ENCODE measurements at places on chromosomes 1 and 21.
A peak's percentile ranks its signal among the peaks of the same experiment; 100 is the strongest.

- DNase-seq = no peak
Measured at GRCh38 chr1:116948046-116948445, 38.3 kb downstream of the PTGFRN start.

GRCh38 chr1:172283766-172284165, 136.7 kb upstream of the C1orf105 start:
- DNase-seq = peak; percentile 46

DNA sequence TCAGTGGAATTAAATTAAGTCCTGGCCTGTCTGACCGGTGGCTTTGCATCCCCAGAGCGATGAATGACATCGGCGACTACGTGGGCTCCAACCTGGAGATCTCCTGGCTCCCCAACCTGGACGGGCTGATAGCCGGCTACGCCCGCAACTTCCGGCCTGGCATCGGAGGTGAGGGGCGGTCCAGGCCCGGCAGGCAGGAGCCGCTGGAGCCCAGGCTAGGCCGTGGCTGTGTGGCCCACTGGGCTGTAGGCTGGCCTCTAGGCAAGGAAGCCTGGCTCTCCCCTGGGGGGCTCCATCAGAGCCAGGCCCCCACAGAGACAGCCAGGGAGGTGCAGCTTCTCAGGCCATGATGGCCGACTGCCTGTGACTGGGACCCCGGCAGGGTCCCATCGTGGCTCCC, 5.7 kb downstream of the GABRD start:
- no peak for DNase-seq

DNA sequence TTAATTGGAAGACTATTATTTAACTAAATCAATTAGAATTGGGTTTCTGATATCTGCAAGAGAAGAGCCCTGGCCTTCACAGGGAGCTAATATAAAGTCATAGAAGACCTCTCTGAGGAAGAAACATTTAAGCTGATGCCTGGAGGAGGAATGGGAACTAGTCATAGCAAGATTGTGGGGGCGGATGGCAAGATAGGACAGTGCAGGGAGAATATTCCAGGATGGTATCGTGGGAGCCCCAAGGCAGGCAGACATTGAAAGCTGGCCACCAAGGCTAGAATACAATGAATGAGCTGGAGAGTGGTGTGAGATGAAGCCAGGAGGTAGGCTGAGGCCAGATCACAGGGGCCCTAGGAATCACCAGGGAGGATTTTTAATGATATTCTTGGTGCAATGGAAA, 20.8 kb upstream of the MYSM1 start:
- DNase-seq = no peak

DNA sequence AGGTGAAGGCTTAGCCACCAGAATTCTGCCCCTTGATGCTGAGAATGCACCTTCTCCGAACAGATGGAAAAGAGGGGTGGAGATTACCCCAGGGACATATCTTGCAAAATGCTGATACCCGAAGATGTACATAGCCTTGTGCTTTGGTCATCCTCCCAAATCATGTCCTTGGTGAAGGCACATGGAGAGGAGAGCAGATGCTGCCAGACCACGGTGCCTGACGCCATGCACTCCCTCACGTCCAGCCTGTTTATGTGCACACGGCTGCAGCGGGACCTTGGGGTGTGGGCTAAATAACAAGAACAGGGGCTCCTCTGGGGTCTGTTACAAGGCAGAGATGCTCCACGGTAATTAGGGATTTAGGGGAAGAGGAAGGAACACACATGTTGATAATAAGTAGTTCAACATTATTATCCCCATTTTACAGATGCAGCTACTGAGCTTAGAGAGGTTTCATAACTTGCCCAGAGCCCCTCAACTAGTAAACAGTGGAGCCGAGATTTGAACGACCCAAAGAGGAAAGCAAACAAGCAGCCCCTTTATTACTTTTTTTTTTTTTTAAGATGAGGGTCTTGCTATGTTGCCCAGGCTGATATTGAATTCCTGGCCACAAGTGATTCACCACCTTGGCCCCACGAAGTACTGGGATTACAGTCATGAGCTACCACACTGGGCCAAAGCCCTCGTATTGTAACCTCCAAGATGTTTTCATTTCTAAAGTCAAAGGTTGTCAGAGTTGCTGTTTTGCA, 12.9 kb downstream of the EPHX1 start:
- DNase-seq = no peak

DNA sequence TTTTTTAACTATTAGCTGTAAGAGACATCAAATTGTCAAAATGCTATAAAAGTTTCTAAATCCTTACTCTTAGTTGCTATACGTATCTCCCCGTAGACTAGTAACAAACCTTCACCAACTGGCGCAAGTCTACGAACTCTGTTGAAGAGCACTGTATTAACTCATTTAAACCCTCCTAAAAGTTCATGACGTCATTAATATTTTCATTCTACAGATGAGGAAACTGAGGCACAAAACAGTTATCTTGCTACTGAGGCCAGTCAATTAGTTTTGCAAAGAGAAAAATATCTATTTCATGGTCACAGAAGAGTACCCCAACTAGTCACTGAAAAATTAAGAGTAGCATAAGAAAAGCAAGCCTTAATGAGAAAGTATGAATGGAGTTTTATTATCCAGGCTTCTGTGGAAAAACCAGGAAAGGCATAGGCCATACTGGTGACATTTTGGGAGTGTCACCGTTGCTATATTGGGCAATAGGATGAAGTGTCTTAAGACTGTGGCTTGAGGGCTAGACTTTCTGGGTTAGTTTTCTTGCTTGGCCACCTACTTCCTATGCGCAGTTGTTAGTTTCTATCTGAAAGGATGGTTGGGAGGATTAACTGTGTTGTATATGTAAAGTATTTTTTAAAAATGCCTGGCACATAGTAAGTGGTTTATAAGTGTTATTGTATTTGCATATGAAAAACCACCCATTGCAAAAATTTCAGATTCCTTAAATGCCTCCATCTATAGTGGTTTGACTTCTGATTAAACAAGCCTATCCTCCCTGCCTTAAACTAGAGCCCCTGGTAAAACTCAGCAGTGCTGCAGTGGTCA, 52.4 kb upstream of the SYT14 start:
- peak; percentile 93 for DNase-seq

DNA sequence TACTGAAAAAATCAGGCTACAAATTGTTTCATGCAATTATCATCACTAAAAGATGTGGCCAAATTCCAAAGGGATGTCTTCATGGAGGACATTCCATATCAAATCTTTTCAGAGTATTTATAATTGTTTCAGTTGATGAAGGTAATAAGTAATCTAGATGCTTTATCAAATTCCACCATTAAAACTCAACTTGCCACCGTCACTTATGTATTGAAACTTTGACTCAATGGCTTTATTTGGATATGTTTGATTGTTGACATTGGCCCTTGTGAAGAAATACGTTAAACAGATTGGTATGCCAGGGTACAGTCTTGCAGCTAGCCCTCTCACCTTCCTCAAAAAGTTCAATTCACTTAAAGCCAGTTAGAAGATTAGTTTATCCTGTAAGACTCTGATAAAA, 32.2 kb upstream of the PALMD start:
- DNase-seq = no peak

- no peak for DNase-seq
Measured at GRCh38 chr1:226590614-226591013, 42.0 kb downstream of the STUM start.

GRCh38 chr1:203985676-203986075, 87.2 kb upstream of the SOX13 start:
- no peak for DNase-seq

DNA sequence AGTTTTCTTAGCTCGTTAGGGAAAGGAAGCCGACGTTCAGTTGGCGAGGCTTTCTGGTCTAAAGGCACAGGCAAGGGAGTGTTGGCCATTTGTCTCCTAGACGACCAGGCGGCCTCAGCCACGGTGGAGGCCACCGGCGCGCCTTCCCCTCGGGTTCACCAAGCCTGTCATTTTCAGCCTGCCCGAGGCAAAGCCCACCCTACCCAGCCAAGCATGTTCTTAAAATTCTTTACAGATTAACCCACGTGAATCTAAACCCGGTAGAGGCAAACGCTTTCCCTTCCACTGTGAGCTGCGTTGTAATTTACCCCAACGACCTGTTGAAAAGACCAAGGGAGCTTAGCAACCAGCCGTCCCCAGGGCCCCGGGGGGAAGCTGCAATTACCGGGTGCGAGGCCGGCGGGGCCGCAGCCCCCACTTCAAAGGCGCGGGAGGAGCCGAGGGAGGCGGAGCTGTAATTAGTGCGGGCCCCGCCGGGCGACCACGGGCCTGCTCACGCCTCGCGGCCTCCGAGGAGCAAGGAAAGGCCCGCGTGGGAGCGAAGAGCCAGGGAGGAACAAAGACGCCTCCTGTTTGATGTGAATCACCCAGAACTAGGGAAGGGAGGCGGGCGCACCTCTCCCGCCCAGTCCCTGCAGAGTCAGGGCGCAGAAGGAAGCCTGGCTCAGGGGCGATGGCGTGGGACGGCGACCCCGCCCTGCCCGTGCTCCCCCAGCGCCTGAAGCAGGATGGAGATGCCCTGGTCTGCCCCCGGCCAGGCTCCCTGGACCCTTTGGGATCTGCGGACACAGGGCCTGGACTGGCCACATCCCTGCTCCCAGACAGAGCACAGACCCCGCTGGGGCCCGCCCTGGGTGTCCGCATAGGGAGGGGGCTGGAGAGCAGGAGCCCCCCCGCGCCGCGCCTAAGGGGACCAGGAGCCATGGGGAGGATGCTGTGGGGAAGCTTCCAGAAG, 12.1 kb upstream of the TSPEAR start:
- peak; percentile 9 for DNase-seq

DNA sequence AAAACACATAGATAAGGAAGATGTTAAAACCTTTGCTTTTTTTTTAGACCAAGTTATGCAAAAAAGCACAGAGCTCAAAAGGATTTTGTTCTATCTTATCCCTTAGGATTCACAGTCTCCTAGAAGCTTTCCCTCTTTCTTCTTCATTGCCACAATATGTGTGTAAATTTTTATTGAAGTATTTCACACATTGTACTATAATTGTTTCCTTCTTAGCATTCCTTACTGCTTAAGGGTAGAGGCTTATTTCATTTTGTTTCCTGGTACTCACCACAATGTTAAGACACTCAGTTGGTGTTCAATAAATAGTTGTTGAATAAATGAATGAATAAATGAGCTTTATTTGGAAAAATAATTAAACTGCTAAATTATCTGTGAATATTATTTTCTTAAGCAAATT, 29.9 kb upstream of the SLC19A2 start:
- no peak for DNase-seq

DNA sequence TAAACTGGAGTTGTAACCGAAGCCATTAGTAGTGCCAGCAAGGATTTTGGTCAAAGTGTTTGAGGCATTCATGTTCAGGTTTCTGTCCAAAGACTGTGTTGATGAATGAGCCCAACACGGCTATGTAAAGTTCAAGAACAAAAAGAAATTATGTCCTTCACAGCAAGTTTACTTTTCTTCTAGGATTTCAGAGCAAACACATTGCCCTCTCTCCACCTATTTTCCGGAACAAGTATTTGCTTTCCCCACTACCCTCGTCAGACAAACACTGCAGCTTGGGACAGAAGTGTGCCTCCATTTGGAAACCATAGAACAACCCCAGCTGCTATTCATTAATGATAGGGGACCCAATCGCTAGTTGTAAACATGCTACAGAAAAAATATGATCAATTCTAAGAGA, 151.4 kb upstream of the C1orf105 start:
- no peak for DNase-seq

DNA sequence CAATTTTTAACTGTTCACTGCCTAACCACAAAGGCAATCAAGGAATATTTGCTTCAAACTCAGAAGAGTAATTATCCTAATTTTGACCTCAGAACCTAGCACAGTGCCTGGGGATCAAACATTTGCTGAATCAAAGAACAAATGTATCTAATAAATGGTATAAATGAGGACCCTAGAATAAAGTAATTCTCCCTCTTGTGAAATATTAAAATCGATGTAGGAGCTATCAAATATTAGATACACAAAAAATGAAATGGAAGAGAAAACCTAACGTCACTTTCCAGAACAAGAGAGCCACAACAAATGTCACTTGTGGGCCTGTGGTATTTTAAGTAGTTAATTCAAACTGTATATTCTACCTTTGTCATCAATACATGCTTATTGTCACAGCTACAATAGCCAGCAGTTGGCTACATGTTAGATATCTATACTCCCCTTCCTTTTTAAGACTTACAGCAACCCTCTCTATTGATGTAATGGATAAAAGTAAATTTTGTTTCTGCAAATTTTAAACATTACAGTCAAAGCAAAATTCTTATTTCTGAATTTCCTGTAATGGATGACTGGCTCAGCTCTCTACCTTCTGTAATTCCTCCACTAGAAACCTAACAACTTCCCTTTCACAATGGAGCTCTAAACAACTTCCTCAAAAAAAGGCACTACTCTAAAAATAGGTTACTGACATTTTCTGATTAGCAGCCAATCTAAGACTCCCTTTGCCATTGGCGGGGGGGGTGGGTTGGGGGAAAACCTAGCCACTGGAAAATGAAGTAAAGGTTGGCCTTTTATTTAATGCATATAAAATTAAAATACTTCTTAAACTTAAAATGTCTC, 37.6 kb downstream of the PUM1 start:
- DNase-seq = peak; percentile 90

DNA sequence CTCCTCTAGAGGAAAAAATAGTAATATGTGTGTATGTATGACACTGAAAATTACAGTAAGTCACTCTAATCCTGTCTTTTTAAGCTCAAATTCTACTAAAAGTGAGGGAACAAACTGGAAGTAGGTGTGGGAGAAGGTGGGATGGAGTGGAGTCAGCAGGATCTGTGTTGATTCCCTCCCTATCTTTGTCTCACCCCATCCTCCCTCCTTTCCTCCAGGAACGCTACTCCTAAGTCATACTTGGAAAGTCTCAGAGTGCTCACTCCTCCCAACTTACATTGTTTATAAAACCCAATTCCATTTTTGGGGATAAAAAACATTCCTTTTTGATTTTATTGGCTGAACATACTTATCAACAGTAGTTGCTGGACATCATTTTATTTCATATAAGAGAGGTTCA, 14.9 kb upstream of the NUP133 start:
- no peak for DNase-seq

GRCh38 chr1:76337542-76338219, 263.1 kb downstream of the ST6GALNAC3 start:
- no peak for DNase-seq

- DNase-seq = no peak
Measured at GRCh38 chr1:32874860-32875752, 4.4 kb upstream of the FNDC5 start.

DNA sequence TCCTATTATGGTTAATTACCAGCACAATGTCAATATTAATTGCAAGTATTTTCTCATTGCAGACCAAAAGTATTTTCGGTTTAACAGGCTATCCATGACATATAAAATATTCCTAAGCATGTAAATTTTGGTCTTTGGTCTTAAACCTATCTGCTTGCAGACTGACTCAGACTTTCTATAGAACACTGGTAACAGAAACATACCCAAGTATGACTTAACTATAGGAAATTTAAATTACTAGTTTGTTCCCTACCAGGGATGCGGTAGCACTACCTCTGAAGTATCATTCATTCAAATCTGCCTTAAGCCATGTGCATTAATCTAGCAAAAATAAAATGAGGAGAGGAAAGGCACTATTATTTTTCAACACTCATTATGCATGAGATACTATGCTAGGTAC, 2.9 kb downstream of the TAF1A start:
- DNase-seq = no peak
